ENCODE measurements at places on chromosomes 2 and 18.
A peak's percentile ranks its signal among the peaks of the same experiment; 100 is the strongest.

GRCh38 chr2:191478799-191479679 is 198.9 kb upstream of the NABP1 start:
- no peak for DNase-seq

DNA sequence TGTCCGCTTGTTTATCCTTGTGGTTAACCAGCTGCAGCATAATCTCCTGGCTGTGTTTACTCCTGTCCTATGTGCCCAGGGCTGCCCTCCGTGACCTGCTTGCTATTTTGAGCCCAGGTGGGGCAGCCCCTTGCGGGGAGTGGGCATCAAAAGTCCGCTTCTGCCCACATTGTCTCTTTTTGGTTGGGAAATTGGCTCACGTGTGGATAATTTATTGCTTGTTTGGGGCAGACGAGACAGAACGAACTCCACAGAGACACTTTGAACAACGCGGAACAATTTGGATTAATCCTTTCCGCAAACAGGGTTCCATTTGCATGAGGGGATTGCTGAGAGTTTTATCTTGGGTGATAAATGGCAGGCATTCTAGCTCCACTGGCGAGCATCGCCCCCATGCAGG is 8.1 kb upstream of the CXCR4 start:
- DNase-seq = no peak

DNA sequence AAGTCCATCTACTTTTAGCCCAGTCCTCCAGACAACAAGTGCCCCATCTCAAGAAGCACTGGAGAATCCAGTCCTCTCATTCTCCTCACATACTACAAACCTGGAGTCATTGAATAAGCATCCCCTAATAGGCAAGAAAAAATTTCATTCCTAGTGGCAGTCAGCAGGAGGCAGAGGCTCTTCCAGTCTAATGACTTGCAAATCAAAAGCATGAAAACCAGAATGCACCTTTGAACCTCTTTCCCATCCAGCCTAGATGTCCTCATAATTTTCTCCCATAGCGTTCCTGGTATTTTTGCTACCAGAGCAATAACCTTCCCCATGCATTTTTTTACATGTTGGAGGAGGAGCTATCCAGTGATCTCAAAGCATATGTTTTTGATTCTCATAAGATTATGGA is 252.6 kb downstream of the TTC32 start:
- no peak for DNase-seq

GRCh38 chr2:120936476-120937334 is 201.0 kb downstream of the GLI2 start:
- DNase-seq = no peak

DNA sequence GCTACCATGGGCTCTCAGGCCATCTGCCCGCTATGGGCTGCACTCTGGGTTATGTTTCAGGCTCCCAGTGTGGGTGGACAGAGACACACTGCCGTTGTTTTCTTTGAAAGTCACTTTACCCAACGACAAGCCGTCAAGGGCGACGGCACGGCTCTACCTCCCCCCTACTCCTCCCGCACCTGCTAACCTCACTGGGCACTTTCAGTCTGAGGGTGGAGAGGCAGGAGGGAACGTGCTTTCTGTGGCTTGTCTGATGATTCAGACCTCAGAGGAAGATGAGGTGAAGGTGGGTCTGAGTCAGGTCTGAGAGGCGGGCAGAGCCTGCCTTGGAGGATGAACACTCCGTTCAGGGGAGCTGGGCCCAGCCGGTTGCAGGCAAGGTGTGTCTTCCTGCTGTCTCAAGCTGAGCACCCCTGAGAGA is 147.6 kb upstream of the HDAC4 start:
- DNase-seq = peak; percentile 30

- DNase-seq = no peak
Observed at GRCh38 chr18:30093376-30093775, 949.2 kb downstream of the DSC3 start.

DNA sequence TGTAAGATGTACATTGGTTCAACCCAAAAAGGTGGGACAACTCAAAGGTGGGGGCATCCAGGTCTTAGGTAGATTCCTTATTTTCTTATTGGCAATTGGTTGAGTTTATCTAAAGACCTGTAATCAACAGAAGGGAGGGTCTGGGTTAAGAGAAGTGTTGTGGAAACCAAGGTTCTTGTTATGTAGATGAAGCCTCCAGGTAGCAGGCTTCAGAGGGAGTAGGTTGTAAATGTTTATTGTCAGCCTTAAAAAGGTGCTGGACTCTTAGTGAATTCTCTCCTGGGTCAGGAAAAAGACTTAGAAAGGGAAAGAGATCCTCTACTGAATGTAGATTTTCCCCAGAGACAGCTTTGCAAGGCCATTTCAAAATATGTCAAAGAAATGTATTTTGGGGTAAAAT is 125.3 kb upstream of the NDUFV2 start:
- no peak for DNase-seq

DNA sequence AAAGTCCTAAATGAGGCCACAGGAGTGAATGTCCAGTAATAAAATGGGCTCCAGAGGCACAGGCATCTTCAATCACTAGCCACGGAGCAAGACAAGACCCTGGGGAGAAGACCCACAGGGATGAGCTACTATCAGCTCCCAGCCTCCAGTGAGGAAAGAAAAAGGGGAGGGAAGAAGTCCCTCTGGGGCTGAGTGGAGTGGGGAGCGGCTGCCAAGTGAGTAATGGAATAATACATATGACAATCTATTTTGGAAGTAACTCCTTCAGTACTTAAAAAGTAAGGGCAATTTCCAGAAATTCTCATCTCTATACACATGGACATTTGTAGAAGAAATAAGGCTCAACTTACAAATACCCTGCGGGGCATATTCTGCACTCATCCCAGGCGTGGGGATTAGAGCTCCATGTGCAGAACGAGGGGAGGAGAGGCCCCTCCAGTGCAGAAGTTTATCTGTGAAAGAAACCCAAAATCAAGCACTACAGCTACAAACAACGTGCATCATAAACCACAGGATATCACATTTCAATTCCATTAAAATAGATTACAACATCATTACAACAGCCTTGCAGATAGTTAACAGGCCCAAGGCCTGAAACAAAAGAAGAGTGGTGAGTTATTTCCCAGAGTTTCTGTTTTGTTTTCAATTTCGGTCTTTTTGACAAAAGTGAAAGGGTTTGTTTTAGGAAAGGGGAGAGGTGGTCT is 84.9 kb downstream of the BCL11A start:
- DNase-seq = no peak

DNA sequence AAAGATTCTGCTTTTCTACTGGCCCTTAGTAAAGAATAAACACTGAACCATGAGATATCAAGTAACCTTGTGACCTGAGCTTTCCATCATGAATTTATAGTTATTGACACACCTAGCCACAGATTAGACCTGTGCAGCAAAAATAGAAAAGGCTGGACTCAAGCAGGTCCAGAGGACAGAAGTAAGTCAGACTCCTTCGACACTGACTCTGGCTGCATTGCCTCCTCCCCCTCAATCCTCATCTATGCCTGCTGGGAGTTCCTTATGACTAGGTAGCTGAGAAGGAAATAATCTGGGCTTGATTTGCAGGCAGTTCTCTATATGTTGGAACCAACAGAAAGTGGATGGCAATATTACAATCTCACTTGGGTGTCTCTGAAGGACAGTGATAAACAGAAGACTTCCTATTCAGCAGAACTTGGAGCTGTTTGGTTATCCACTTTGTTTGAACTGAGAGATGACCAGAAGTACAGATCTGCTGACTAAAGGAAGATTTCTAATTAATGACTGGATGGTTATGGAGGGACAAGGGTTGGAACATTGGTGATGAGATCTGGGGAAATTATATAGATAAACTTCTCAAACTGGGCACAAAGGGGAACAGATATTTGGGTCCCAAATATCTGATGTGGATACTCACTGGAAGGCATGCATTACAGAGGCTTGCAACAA is 39.4 kb downstream of the ARID5A start:
- no peak for DNase-seq

- DNase-seq = no peak
Observed at GRCh38 chr2:11589316-11589940, 55.6 kb downstream of the GREB1 start.

- no peak for DNase-seq
Observed at GRCh38 chr18:7901657-7902056, 334.5 kb downstream of the PTPRM start.

DNA sequence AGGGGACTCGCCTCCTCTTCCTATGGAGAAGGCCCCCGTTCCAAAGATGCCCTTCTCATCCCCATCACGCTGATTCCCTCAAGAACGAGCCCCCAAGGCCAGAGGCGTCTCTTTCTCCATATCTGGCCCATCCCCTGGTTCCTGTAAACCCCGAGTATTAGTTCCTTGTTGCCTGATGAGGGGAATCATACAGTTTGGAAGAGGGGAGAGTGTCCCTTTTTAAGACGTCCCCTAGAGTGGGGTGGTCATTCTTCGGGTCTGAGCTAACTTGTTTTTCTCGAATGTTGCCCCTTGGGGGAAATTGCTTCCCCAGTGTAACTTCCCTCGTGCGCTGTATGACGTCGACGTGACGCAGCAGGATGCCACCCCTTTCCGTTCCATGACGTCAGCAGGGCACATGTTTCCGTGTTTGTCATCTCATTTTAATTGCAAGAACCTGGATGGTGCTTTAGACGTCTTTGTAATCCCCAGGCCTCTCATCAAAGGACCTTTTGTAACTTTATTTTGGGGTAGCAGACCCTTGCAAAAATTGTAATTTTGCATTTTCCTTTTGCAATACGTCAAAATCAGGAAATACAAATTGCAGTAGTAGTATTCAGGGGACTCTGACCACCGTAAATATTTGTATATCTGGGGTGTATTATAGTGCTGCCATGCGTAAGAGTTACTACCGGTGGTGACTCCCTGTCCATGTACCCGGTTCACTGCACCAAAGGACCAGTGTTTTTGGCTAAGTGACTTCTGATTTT is 569 bp downstream of the BABAM2 start:
- DNase-seq = peak; percentile 96

DNA sequence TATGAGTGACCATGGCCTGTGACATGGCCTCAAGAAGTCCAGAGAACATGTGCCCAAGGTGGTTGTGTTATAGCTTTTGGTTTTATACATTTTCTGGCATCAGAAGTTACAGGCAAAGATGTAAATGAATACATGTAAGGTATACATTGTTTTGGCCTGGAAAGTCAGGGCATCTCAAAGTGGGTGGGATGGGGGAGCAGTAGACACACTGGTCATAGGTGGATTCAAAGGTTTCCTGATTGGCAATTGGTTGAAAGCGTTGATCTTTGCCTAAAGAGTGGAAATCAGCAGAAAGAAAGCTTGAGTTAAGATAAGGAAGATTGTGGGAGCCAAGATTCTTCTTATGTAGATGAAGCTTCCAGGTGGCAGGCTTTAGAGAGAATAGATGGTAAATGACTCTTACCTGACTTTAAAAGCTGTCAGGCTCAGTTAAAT is 62.1 kb upstream of the DYNAP start:
- no peak for DNase-seq

GRCh38 chr2:164766216-164766953 is 75.2 kb downstream of the COBLL1 start:
- DNase-seq = no peak

- no peak for DNase-seq
Observed at GRCh38 chr2:100641125-100641435, 78.3 kb downstream of the PDCL3 start.

GRCh38 chr18:46324087-46324955 is 220.1 kb downstream of the HAUS1 start:
- DNase-seq = no peak

DNA sequence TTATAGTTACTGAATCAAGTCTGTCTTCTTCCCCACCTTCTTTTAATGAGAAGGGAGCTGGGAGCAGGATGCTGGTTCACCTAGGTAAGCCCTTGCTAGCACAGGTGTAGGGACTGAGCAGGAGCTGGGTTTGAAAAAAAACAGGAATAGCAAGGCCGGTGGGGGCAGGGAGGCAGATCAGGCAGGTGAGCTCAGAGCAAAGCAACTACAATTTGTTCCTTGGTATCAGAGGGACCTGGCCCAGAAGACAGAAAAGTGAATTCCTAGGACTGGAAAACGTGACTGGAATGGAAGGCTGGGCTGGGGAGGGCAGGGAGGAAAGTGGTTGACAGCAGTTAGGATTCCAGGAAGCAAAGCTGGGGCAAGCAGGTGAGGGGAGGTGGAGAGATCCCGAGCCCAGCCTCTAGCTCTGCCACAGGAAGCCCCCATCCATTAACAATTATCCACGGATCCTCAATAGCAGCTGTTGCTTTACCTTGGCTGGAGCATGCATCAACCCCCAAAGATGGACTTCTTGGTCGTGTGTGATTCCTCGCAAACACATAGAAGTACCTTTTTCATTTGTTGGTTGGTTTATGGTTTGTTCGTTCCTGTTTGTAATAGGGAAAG is 118.4 kb downstream of the LNPK start:
- no peak for DNase-seq

GRCh38 chr2:68436270-68436669 is 30.8 kb downstream of the FBXO48 start:
- no peak for DNase-seq

DNA sequence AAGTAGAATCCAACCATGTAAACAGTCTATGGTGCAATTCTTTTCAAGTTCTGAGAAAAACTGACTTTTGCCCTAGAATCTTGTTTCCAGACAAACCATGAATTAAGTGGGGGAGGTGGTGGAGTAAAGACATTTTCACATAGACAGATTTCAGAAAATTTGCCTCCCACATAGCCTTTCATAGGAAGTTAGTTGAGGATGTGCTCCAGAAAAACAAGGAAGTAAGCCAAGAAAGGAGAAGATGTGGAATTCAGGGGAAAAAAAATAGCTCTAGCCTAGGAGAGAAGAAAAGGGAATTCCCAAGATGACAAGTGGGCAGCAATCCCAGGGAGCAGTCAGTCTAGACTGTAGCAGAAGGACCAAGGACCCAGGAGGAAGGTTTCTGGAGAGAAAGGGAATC is 17.4 kb downstream of the RUFY4 start:
- no peak for DNase-seq

DNA sequence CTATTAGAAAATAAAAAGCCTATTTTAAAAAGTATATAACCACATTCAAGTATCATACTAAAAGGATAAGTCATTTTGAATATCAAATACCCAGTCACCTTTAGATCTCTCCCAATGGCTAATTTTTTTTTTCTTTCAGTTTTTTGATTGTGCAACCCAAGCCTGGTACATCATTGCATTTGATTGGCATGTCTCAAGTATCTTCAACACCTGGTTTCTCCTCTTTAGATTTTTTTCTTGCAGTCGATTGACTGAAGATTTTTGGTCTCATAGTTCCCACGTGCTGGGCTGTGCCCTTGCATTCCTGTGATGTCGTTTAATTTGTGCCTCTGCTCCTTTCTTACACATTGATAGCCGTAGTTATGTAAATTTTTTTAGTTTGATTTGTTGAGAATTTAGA is 40.7 kb downstream of the ATIC start:
- no peak for DNase-seq
